ENCODE measurements at places on chromosomes 7 and 10.

DNA sequence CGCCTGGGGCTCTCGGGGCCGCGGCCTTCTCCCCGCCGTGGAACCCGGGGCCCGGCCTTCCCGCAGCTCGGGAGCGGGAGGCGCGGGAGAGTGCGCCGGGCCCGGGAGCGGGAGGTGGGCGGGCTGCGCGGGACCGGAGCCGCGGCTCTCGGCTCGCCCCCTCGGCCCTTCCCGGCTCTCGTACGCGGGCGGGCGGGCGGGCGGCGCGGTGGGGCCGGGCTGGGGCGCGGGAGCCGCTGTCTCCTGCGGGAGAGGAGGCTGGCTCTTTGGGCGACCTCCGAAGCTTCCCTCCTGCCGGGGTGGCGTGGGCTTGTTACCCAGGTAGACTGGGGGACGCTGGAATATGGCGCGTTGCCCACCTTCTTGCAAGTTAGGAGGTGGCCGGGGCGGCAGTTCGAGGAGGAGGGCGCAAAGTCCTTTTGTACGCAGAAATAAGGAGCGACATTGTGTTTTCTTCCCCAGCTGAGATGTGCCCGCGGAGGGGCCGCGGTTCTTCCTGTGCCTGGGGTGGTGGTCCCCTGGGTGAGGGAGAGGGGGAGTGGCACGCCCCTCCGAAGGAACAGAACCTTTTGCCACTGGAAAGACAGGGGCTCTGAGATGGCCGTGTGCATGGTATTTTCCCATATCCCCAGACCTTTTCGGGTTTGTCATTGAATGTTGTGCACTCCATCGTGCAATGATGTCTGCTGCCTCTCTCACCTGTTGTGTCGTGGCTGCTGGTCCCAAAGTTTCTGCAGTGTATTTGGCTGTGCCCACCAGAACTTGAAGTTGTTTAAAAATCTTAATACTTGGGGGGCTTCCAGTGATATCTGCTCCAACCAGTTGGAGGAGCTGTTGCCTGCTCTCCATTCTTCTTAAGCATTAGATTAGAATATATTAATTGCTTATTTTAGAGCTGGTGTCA is 844 bp downstream of the NRF1 start:
- DNase-seq, result peak; percentile 26

GRCh38 chr7:107228291-107228690 is 59.5 kb downstream of the HBP1 start:
- DNase-seq, result no peak

- DNase-seq, result no peak
Measured at GRCh38 chr10:117544004-117544701, 1.6 kb downstream of the EMX2 start.

- peak; percentile 21 for DNase-seq
Measured at GRCh38 chr7:28078036-28078901, 102.3 kb downstream of the JAZF1 start.

DNA sequence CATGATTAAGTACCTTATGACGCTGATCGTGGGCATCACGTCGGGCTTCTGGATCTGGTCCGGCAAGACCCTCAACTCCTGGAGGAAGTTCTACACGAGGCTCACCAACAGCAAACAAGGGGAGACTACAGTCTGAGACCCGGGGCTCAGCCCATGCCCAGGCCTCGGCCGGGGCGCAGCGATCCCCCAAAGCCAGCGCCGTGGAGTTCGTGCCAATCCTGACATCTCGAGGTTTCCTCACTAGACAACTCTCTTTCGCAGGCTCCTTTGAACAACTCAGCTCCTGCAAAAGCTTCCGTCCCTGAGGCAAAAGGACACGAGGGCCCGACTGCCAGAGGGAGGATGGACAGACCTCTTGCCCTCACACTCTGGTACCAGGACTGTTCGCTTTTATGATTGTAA is 2.5 kb downstream of the FZD1 start:
- DNase-seq, result no peak

GRCh38 chr7:121446526-121446925 is 50.4 kb upstream of the FAM3C start:
- no peak for DNase-seq

GRCh38 chr7:129522088-129522970 is 20.0 kb downstream of the SMKR1 start:
- no peak for DNase-seq

DNA sequence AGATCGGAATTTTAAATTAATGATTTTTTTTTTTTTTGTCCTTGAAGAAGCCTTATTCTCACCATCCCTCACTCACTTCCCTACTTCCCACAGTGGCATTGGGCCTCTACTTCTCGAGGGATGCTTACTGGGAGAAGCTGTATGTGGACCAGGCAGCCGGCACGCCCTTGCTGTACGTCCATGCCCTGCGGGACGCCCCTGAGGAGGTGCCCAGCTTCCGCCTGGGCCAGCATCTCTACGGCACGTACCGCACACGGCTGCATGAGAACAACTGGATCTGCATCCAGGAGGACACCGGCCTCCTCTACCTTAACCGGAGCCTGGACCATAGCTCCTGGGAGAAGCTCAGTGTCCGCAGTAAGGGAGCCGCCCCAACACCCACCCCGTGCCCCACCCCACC is 23.5 kb downstream of the RET start:
- DNase-seq, result no peak

DNA sequence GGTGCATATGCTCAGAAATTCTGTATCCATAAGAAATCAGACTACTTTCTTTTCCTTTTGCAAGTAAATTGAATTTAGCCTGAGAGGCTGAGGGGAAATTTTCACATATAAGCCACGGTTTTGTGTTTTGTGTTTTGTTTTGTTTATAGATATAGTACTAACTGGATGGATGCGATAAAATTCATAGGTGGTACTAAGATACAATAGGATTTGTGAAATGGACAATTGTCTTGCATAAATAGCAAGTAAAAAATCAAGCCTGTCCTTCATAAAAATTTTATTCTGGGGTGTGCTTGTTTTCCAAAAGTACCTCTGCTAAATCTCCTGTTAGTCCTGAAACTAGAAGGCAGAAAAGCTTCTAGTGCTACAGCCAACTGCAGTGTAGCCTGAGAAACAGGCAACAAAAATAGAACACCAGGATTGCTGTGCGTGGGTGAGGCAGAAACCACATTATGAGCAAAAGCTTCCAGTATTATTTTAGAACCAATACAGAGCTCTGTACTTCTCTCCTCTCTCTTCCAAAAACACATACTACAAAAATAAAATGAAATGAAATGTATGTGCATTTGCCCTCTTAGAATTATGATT is 634 bp upstream of the HDAC9 start:
- DNase-seq, result no peak

DNA sequence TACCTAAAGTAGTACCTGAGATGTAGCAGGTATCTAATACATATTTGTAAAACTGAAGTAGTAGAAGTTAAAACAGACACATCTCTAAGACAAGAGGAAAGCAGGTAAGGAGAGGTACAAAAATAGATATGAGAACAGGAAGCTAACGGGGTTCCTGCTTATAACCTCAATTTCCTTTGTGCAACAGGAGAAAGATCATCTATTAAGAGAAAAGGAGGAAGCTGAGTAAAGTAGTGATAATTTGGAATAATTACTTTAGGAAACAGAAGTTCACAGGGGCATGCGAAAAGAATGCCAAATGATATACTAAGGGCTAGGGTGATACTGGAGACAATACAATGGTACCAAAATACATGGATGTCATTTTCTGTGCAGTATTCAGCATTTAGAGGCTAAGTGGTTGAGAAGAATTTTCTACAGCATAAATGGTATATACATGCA is 108.7 kb downstream of the NRBF2 start:
- no peak for DNase-seq

DNA sequence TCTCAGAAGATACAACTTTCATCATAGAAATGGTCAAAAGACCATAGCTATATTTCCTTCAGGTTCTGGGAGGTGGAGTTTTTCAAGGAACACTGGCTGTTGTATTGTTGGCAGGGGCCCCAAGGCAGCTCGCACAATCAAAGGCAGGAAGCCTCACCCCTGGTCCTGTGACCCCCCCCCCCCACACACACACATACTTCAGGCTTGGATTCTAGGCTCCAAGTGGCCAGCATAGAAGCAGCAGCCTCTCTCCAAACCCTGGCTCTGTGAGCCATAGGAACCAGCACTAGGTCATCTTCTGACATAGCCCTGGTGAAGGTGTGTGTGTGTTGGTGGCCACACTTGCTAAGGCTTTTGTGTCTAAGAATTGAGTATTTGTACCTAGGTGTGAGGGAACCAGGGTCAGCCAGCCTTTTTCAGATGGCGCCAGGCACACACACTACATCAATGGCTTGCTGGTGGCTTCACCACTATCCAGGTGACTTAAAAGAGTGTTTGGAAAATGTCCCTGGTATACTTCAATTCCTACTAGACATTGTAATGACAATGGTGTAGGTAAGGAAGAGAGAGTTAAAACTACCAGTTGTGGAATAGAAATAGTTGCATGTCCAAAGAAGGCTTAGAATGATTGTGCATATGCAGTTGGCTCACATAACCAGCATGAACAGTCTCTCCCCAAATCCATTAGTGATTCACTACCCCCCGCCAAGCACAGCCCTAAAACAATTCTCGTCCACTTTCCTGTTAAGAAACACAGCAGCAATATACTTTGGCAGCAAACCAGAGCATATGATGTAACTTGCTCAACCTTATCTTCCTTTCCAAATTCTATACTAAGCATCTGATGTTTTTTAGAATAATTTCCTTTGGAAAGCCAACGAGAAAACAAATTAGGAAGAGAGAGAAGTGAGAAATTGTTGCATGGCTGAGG is 91.3 kb downstream of the AVL9 start:
- no peak for DNase-seq

DNA sequence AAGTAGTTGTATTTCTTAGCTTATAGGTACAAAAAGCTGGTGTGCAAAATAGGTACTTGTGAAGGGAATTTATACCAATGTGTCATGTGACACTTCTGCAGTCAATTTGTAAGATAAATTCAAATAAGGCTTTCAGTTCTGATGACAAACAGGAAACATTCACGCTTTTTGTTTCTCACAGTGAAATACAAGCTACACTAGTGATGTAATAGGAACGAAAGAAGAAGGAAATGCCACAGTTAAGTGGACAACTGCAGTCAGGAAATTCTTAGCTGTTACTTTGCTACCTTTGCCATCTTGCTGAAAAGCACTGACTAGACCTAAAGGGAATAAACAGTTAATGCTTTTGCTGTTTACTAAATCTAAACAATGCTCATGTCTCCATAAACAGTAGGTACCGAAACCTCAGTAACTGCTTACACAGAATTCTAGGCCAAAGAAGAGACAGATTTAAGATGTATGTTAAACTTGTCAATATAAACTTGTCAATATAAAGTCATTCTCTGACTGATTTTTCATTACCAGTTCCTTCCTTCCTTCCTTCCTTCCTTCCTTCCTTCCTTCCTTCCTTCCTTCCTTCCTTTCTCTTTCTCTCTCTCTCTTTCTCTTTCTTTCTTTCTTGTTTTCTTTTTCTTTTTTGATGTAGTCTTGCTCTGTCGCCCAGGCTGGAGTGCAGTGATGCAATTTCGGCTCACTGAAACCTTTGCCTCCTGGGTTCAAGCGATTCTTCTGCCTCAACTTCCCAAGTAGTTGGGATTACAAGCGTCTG is 10.1 kb downstream of the OTUD1 start:
- DNase-seq, result no peak
